ENCODE measurements at places on chromosomes 2 and 18.
A peak's percentile ranks its signal among the peaks of the same experiment; 100 is the strongest.

- no peak for DNase-seq
These were observed 229.5 kb downstream of the ETAA1 start for GRCh38 chr2:67626656-67627055.

DNA sequence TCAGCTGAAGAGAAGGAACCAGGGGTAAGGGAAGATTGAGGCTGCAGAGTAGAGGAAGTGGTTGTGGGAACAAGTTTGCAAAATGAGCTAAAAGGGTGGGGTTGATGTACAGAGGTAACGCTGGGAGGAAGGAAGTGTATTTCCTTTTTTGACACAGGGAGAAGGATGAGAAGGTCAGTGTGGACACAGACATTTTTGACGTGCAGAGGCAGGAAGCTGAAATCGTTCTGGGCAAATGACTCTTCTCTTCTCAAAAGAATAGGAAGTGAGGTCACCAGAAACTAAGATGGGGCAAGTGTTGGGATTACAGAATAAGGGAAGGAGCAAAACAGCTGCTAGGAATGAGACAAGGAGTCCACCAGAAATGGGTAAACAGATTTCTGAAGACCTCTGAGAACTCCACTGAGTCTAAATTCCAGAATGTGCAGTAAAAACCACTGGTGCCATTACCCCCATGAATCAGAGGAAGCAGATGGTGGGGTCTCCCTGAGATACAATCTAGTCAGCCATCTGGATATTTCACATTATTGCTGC is 20.0 kb upstream of the RNF149 start:
- no peak for DNase-seq

GRCh38 chr2:109703077-109703476 is 88.9 kb downstream of the SOWAHC start:
- DNase-seq = no peak

- DNase-seq = no peak
These were observed 90.5 kb downstream of the LRATD1 start for GRCh38 chr2:14722904-14723570.

DNA sequence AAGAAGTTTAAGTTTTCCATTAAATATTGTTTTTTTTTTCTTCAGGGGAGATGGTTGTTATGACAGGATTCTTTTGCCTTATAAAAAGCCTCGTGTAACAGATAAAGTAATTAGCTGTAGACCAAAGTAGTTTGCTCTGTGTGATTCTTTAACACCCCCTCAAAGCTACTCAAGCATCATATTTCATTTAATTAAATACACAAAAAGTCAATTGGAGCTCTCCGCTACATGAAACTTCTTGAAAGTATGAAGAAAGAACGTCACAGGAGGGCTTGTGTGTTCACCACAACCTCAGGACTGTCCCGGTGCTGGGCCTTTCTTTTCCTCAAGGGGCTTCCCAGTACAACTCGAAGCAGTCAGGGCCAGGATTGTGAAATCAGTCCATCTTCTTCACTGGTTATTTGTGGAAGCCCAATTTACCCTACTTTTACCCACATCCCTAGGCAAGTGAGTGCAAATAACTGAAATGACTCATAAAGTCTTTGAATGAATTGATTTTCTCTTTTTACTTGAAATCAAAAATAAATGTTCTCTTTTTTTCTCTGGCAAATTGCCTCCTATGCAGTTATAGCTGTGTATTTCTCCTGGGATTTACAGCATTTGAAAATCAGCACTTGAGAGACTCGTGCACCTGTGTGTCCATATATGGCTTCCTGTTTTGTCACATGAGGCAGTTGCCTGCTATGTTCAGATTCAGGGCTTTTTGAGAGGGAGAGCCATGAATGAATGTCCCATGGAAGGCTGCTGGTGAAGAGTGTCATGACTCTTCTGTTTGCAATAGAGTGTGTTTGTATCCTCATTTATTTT is 48.6 kb downstream of the LINC00305 start:
- DNase-seq = no peak

DNA sequence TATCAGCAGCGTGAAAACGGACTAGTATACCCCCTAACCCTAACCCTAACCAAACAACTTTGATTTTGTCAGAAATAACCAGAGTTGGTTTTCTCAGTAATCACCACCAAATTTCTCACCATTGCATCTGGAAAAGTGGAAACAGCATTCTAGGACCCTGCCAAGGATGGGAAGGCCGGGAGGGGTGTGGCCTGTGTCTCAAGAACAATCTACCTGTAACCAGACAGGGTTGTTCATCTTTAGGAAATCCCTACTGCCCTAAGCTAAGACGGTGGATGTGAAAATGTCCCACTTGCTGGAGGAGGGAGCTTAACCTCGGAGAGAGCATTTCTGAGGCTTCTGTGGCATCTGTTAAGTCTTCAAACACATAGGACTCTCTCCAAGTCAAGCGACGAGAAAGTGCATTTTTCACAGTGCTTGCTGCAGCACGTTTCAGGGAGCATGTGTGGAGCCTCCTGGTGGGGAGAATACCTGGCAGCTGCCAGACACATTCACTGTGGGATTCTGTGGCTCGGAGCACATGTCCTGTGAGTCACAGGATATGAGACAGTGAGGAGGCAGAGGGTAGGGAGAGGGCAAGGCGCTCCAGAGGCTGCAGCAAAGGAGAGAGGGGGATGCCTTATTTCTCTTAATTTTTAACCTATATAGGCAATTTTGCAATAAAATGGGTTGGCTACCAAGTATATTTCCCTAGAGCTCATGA is 207.5 kb downstream of the SPP2 start:
- DNase-seq = peak; percentile 1

GRCh38 chr2:16039823-16040222 is 99.5 kb downstream of the MYCN start:
- DNase-seq = no peak

- no peak for DNase-seq
These were observed 46.1 kb downstream of the SERTAD2 start for GRCh38 chr2:64607381-64608304.

DNA sequence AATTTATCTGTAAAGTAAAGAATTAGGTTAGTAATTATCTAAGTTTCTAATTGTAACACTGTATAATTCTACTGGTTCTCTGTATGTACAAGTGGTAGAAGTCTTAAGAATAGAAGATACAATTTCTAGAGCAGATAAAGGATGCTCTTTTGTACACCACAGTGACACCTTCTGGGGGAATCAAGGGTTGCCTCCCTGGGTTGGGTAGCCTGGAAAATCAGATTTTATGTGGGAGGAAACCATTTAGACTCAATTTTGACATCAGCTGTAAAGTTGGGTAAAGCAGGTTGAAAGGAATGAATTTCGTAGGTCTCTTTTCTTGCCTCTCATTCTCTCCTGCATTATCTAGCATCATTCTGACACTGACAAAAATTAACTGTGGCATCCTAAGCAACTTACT is 354.8 kb downstream of the DCC start:
- peak; percentile 10 for DNase-seq

DNA sequence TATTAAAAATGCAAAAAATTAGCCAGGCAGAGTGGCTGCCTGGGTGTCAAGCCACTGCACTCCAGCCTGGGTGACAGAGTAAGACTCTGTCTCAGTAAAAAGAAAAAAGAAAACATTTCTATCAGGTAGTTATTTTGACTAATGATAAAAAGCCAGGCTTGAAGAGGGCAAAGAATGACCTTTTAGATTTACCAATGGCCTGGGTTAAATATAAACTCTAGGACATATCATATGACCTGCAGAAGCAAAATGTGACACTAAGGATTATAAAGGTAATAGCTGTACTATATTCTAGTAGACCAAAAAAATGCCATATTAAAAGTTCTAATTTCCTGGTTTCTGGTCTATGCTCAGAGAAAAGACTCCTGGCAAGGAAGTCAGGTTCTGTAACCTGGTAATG is 16.1 kb upstream of the STAMBP start:
- DNase-seq = no peak

DNA sequence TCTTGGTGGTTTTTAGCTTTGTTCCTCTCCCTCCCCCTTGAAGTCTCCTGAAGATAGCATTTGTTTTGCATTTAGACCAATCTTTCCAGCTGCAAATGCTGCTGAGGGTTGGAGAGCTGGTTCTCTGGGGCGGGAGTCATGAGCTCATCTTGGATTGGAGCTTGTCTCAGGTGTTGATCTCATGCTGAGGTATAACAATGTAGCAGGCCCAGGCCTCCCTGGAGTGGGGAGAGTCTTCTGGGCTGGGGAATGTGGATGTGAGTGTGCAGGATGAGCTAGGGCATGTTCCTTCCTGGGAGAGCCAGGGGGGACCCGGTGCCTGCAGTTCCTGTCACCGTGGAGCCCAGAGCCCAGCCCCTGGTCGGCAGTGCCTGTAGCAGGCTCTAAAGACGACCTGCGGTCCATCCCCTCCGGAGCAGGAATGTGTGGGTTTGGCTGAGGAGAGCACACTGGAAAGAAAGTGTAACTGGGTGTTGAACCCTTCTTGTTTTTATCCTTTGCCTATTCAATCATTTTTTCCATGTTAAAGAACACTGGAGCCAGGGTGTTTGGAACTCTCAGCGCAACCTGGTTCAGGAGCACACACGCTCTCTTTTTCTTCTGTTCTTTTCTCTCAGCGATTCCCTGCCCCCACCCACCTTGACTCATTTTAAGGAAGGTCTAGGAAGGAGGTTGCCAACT is 2.7 kb downstream of the ZNF532 start:
- DNase-seq = peak; percentile 38

- no peak for DNase-seq
These were observed 118.9 kb upstream of the POU3F3 start for GRCh38 chr2:104734937-104735586.

- DNase-seq = no peak
These were observed 156.1 kb downstream of the DYSF start for GRCh38 chr2:71609441-71609840.

DNA sequence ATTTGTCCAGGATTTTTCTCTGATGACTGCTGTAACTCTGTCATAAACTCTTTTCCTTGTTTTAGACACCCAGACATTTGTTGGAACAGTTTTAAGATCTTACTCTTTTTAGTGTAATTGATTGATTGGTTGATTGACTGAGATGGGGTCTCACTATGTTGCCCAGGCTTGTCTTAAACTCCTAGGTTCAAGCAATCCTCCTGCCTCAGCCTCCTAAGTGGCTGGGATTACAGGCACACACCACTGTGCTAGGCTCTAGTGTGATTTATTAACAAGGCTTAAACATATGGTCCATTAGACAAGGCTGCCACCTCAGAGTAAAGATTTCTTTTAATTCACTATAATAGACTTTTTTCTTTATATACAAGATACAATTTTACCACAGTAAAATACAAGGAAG is 2.0 kb downstream of the PAIP2B start:
- no peak for DNase-seq

DNA sequence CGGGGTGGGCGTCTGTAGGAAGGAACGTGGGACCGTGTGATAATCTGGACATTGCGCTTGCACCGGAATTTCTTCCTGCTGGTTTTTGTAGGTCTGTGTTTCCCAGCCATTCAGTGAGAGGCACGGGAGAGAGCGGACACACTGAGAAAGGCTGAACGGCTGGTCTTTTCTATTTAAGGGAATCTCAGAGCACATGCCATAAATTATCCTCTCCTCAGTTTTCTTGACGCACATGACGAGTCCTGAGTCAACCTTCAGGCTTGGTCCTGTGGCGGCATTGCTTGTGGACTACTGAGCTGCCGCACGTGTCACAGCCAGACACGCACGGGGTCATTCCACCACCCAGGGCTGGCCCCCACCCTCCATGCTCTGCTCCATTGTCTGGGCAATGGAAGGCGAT is 519.3 kb upstream of the ID2 start:
- no peak for DNase-seq

- DNase-seq = no peak
These were observed 945 bp downstream of the HAT1 start for GRCh38 chr2:171923206-171923605.

GRCh38 chr2:108911807-108912628 is 77.0 kb downstream of the EDAR start:
- peak; percentile 33 for DNase-seq

DNA sequence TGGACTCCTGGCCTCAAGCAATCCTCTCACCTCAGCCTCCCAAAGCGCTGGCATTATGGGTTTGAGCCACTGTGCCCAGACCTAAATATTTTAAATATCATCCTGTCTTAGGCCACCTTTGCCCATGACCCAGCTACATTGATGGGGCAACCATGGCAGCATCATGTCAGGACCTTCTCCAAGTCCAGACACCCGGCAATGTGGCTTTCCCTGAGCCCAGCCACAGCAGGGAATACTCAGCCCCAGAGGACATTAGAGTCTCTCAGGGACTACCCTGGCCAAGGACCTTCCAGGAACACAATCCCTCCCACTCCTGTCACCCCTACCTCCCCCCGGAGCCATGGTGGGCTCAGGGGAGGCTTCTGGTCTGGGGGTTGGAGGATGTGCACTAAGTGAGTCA is 72.8 kb downstream of the SMAD7 start:
- DNase-seq = no peak

- no peak for DNase-seq
These were observed 231.7 kb downstream of the PARD3B start for GRCh38 chr2:204776781-204777559.

- DNase-seq = no peak
These were observed 19.6 kb upstream of the SERPINB11 start for GRCh38 chr18:63683152-63683551.

DNA sequence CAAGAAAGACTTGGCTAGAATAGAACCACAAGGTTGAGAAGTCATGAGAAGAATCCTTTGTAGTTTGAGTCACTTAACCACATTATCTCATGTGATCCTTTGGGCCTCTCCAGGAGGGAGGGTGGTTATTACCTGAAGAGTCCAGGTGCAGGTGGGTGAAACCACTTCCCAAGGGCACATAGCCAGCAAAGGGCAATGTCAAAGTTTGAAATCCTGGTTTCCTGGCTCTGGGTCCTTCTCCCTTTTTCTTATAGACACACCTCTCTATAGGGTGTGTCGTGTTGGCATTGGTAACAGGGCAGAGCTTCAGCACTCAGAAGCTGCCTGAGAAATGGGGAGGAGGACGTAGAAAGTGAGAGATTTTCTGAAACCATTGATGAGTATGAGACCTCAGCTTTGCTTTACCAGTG is 137.9 kb downstream of the MGAT5 start:
- DNase-seq = peak; percentile 50

- no peak for DNase-seq
These were observed 1.0 kb downstream of the HDLBP start for GRCh38 chr2:241314226-241315092.

DNA sequence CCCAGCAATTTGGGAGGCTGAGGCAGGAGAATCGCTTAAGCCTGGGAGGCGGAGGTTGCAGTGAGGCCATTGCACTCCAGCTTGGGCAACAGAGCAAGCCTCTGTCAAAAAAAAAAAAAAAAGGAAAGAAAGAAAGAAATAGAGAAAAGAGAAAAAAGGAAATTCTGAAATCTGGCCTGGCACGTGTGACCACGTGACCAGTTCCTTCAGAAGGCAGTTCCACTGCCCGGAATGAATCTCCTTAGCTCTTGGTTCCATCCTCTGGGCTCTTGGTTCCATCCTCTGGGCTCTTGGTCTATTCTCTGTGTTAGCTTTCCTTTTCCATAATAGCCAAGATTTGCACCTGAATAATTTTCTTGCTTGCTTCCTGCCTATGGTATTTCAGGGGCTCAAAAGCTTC is 5.3 kb upstream of the POMC start:
- no peak for DNase-seq

GRCh38 chr2:166135152-166135848 is 7.5 kb upstream of the SCN1A start:
- no peak for DNase-seq

- DNase-seq = no peak
These were observed 140.7 kb upstream of the ALKAL2 start for GRCh38 chr2:428591-428990.

GRCh38 chr18:49464718-49465598 is 4.5 kb upstream of the DYM start:
- DNase-seq = peak; percentile 8

GRCh38 chr2:118709786-118710185 is 137.7 kb downstream of the EN1 start:
- no peak for DNase-seq

GRCh38 chr2:27955384-27956161 is 65.0 kb downstream of the BABAM2 start:
- no peak for DNase-seq
